ENCODE measurements at places on chromosomes 6 and 20. TPM values are rescaled to one million over a fixed set of nuclear protein-coding genes. Genes with fewer than 3 reads are reported as not detected.

FAM217A gene
- not detected for total RNA-seq

BPIFB2 gene
- not detected for total RNA-seq

GRCh38 chr6:36263390-36264000 is 6.4 kb upstream of the PNPLA1 start:
- no peaks in the 10 kb centered on the region for H3K4me1 ChIP-seq
- H3K36me3 ChIP-seq = no peaks in the 10 kb centered on the region
- H3K27me3 ChIP-seq = no peaks in the 10 kb centered on the region
- no peak overlapping the region for H3K27ac ChIP-seq

GRCh38 chr6:127879685-127880084 is 21.2 kb downstream of the THEMIS start:
- H3K27ac ChIP-seq = no peak overlapping the region
- no peak overlapping the region for H3K4me3 ChIP-seq
- H3K27me3 ChIP-seq = no peaks in the 10 kb centered on the region
- H3K36me3 ChIP-seq = no peaks in the 10 kb centered on the region

DNA sequence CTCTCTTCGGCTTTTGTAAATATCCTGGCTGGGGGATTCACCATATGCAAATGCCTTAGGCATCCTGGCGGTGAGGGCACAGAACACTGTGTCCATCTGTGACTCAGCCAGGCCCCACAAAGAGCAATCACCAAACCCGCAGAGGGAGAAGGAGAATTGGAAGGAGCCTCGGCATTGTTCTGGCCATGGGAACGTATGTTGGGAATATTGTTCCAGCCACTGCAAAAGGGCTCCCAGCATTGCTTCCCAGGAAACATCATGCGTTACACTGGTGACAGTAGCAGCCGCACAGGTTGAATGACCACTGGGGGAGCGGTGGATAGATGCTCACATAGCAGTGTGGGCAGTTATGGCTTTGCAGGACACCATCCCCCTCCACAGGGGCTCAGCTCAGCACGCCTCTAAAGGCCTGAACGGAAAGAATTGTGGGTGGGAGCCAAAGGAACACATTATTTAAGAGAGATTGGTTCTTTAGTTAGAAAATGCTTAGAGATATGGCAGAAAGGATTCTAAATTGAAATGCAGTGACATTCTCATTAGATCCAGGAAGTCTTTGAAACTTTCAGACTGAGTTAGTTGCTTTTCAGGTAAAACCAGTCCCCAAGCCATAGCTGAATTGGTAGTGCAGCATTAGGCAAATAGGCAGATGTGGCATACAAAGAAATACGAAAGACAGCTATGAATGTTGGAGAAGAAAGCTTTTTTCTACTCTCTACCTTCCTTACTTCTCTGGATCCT is 104.3 kb downstream of the RNF144B start:
- no peak overlapping the region for H3K27ac ChIP-seq
- no peaks in the 10 kb centered on the region for H3K4me1 ChIP-seq
- no peaks in the 10 kb centered on the region for H3K27me3 ChIP-seq
- H3K36me3 ChIP-seq = no peaks in the 10 kb centered on the region

GRCh38 chr6:19413323-19413722 is 423.8 kb upstream of the ID4 start:
- no peaks in the 10 kb centered on the region for H3K36me3 ChIP-seq
- DNase-seq = no peak
- no peaks in the 10 kb centered on the region for H3K27me3 ChIP-seq
- no peak overlapping the region for H3K27ac ChIP-seq
- no peaks in the 10 kb centered on the region for H3K4me1 ChIP-seq

- H3K27me3 ChIP-seq = no peaks in the 10 kb centered on the region
- no peak for DNase-seq
- H3K4me3 ChIP-seq = no peak overlapping the region
Observed at GRCh38 chr6:134502614-134503549, 185.0 kb upstream of the SGK1 start.

- peak overlapping the region; percentile 78 for H3K27ac ChIP-seq
- no peak for DNase-seq
- H3K4me1 ChIP-seq = no peaks in the 10 kb centered on the region
- H3K27me3 ChIP-seq = no peaks in the 10 kb centered on the region
- H3K36me3 ChIP-seq = no peaks in the 10 kb centered on the region
Observed at GRCh38 chr6:72559067-72559466, 62.8 kb upstream of the KCNQ5 start.

Data from CD8-positive, alpha-beta memory T cell (primary cell).